ENCODE measurements at places on chromosomes 3 and 15.
A peak's percentile ranks its signal among the peaks of the same experiment; 100 is the strongest.

DNA sequence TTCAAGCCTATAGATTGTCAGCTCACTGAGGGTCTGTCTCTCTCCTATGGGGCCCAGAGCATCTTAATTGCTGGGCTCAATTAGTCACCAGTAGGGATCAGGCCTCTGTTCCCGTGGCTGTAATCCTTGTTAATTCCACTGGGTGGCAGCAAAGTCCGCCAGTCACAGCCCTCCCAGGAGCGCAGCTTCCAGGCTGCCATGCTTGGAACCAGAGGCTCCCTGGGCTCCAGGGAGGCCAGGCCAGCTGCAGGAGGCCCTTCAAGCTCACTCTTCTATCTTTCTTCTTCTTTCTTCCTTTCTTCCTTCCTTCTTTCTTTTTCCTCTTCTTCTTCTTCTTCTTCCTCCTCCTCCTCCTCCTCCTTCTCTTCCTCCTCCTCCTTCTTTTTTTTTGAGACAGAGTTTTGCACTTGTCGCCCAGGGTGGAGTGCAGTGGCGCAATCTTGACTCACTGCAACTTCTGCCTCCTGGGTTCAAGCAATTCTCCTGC is 14.4 kb downstream of the RNU5B-1 start:
- DNase-seq: peak; percentile 82

DNA sequence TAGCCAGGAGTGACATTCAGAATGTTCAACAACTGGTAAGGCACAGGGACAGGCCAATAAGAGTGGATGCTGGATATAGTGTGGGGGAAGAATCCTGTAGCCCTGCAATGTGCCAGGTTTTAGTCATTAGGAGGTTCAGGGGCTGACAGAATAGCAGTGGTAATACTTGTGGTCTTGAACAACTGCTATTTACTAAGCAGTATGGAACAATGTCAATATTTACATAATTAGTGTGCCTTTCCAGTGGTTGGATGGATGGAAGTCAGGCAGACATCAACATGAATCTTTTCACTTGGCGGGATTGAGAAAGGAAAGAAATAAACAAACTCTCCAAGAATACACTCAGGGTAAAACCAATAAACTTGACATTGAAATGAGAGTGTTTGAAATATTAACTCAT is 55.1 kb downstream of the OTOL1 start:
- DNase-seq: no peak

- DNase-seq: no peak
These were observed 18.4 kb upstream of the SOX2 start for GRCh38 chr3:181693280-181693679.

DNA sequence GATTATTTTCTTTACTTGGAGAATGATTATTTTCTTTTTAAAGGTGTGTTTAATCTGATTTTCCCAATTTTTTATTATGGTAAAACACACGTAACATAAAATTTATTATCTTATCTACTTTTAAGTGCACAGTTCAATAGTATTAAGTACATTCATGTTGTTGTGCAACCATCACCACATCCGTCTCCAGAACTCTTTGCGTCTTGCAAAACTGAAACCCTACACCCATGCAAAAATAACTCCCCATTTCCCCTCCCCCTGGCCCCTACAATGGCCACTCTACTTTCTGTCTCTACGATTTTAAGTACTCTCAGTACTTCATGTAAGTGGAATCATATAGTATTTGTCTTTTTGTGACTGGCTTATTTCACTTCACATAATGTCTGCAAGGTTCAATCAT is 230.7 kb downstream of the SATB1 start:
- DNase-seq: no peak

GRCh38 chr3:103295974-103296570 is 861.3 kb downstream of the ZPLD1 start:
- DNase-seq: no peak

DNA sequence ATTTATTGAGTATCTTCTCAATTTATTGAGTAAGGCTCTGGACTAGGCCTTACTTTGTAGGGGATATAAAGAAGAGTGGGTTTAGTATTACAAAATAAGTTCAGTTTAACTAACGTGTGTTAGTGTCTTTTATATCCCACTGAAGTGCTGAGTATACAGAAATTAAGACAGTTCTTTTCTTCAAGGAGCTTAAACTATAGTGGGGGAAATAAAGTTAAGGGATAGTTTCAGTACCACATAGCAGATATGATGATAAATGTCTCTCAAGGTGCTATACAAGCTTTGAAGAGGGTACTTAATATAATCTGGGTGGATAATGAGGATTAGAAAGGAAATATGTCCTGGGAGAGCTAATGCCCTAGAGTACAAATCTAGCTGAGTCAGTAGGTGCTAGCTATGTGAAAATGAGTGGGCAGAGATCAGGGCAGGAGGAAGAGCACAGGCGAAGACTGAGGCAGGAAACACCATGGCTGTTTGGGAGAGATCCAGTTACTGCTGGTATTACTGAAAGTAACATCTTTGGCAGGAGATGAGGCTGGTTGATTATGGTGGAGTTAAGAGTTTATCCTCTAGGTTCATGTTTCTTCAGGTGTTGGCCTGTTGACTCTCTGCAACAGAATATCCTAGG is 46.0 kb downstream of the TEX9 start:
- DNase-seq: no peak

DNA sequence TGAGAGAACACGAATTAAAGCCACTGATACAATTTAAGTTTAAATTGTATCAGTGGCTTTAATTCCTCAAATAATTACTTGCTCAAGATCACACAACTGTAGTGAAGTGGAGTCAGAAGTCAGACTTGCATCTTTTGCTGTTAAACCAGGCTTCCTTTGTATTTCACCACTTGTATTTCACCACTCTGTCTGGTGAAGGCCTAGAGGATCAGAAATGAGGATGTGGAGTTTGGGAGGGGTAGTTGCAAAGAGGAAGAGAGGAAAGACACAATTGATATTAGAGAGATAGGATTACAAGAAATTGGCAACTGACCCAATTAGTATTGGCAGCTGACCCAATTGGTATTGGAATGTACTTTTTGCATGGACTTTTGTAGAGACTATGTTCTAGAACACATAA is 288.1 kb upstream of the GPR149 start:
- DNase-seq: no peak

- DNase-seq: peak; percentile 24
These were observed 1.2 kb downstream of the MEX3B start for GRCh38 chr15:82044373-82045178.

DNA sequence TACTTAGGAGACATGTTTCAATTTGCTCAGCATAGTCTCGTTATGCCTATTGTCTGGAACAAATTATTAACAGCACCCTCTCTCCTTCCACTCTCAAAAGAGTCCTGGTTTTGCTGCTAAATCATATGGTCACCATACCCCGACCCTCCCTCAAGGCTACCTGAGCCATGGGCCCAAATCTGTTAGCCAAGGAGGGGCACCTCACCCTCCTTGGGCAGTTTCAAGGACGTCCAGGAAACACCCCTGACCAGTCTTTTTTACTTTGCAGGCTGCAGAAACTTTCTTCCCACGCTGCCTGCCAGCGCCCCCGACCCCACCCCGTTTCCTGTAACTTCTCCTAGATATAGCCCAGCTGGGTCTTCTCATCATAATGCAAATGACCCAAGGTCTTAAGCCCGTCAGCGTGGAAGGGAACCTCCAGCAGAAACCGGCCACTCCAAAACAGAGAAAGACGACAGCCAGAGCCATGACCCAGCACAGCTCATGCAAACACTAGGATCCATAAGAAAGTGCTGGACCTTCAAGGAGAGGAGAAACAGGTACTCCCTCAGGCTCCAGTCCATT is 62.3 kb downstream of the ADCY5 start:
- no peak for DNase-seq

- no peak for DNase-seq
These were observed 307.2 kb upstream of the TRIM42 start for GRCh38 chr3:140370686-140371085.

GRCh38 chr3:6567241-6567640 is 293.7 kb upstream of the GRM7 start:
- DNase-seq: no peak

DNA sequence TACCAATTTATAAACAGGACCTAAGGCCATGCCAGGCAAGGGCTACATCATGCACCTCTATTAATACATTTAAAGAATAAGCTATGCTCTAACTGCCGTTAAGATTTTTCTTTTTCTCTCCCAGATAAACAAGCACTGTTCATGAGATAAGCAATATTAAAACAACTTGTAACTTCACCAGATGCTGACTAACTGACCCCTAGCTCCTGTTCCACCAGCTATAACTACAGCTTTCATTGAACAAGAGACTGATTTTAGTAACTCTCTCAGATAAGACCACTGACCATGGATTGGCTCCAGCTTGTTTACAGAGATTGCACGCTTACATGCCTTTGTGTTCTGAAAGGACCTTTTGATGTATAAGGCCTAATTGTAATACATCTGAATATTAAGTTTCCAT is 540.7 kb upstream of the NECTIN3 start:
- no peak for DNase-seq

DNA sequence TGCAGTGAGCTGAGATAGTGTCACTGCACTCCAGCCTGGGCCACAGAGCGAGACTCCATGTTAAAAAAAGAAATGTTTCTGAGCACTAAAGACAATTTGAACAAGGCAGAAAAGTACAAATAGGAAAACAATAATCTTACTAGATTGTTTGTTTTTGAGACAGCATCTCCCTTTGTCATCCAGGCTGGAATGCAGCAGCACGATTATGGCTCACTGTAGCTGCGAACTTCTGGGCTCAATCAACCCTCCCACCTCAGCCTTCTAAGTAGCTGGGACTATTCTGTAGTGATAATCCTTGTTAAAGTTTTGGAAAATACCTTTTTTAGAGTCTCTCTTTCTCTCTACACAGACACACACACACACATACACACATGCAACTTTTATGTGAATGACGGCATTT is 107.1 kb downstream of the LPP start:
- no peak for DNase-seq

GRCh38 chr3:177145954-177146353 is 51.3 kb downstream of the TBL1XR1 start:
- DNase-seq: no peak

DNA sequence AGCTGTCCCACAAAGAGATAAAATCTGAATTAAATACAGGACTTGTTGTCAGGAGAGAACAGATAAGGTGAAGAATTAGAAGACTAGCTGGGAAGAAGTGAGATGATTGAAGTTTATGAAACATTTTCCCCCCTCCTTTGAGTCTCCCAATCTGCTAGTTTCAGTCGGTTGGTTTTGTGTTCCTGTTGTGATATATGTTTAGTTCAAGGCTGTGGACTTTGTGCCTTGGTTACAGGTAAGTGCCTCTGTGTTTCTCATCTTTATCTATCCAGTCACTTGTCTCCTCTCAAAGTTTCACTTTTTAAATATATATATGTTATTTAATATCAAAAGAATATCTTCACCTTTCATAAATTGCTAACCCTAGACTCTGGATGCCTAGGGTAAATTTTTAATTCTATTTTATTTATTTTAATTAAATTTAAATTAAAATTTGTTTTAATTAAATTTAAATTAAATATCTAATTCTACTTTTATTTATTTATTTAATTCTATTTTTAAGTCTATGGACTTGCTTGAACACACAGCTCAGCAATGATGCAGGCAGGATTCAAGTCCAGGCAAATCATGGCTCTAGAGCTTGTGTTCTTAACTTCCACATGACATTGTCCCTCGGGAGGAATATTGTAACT is 190.0 kb downstream of the FHIT start:
- DNase-seq: no peak

DNA sequence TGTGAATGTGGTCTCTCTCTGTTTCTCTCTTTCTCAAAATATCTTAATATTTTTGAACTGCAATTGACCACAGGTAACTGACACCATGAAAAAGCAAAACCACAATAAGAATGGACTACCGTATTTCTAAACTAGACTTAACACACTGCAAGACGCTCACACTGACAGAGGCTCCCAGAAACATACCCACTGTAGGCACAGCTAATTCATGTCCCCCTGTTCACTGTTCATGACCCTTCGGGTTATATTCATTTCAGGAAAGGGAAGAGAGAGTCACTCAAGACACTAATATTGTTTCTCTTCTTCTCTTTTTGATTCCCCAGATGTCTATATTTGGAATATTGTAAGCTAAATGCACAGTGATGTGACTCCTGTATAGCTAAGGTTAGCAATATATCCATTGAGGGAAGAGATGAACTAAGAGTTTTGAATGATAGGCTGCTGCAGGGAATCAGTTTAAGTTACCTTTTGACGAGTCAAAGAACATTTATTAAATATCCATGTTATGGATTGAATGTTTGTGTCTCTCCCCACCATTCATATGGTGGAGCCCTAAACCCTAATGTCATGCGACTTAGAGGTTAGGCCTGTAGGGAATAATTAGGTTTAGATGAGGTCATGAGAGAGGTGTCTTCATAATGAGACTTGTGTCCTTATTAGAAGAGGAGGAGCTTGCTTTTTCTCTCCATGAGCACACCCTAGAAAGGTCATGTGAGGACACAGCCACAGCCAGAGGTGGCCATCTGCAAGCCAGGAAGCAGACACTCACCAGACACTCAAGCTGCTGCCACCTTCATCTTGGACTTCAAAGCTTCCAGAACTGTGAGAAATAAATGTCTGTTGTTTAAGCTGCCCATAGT is 216.6 kb upstream of the GRM7 start:
- DNase-seq: no peak

GRCh38 chr3:169529013-169529412 is 134.5 kb downstream of the MECOM start:
- DNase-seq: no peak

DNA sequence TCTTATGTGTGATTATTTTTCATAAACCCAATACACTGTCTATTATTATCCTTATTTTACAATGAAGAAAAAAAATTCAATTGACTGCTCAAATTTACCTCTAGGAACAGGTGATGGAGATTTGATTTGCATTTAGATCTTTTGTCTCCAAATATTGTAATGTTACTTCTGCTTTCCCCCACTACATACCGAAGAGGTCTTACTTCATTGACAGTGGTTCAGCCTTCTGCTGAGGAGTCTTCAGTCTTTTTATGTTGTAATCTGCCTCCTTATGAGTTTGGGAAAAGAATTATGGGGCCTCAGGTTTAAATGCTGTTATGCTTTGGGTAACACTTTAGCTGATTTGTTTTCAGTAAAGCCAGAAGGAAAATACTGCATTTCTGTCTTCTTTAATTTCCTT is 199.5 kb downstream of the LPP start:
- DNase-seq: no peak

GRCh38 chr15:81781395-81781794 is 264.4 kb downstream of the MEX3B start:
- no peak for DNase-seq

DNA sequence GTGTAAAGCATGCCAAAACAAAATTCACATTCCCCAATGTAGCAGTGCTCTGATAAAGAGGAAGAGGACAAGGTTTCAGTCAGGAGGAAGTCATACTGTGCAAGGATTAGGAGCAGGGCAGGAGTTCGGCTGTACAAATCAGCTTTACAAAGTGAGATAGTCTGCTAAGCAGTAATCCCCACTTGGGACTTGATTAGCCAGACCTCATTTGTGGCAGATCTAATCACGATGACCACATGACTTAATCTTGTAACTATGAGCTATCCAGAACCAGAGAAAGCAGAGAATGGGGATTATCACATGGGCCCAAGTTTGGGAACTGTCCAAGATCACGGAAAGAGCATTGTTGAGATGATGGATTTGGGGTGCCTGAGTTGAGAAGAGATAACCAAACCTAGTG is 7.8 kb downstream of the DCBLD2 start:
- no peak for DNase-seq

- no peak for DNase-seq
These were observed 237.8 kb upstream of the NR2E3 start for GRCh38 chr15:71572452-71573053.

GRCh38 chr15:31387479-31388118 is 61.0 kb downstream of the KLF13 start:
- no peak for DNase-seq

- no peak for DNase-seq
These were observed 27.9 kb upstream of the SCN10A start for GRCh38 chr3:38843898-38844297.
